NCI-H345 (cell line): ENCODE measurements at places on chromosomes 6 and 20.
A peak's percentile ranks its signal among the peaks of the same experiment; 100 is the strongest.

DNA sequence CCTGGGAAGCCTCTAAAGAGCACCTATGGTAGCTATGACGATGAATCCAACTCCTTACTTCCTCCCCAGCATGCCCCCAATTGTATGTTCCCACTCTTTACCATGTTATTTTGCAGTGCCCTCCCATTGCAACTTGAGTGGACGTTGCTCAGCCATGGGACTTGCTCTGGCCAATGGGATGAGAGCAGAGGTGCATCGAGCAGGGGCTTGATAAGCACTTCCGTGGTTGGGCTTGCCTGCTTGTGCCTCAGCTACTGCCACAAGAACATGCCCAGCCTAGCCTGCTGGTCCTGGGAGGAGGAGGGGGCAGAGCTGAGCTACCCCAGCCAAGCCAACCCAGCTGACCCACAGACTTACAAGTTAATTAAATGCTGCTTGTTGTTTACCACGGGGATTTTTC lies 71.1 kb upstream of the CTNNBL1 start:
- no peak for DNase-seq

DNA sequence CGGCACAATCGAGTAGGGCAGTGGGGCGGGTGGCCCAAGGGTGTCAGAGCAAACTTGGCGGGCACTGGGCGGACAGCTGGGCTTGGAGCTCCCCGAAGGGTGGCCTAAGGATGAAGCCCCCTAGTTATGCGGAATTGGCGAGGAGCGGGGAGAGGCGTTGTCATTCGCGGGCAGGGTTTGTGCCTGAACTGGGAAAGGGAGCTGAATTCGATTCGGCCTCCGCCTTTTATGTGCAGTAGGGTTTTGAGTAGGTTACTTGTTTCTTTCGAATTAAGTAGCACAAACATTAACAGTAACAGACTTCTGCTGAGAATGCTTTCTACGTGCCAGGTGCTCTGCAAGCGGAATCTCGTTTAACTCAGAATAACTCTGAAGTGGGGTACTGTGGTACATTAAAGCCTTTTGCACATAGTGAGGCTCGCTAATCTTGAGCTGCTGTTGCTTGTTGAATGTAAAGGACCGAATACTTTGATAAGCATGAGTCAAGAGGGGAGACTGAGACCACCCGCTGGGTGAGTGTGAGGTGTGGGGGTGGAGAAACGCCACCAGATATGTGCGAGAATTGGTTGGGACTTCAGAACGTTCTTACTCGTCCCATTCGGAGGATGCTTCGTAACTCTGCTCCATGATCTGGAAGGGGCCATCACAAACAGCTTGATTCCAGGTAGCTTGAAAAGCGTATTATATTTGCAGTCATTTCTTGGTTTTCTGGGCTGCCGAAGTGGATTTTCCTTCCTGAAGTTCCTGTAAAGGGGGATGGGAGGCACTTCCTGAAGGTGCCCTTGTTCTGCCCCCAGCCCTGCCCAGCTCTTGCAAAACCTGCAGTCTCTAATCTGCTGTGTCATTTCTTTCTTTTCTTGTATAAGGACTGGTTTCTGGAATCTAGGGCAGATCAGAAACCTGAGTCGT lies 833 bp downstream of the RAB5IF start:
- DNase-seq = no peak

GRCh38 chr6:128508588-128509296 lies 11.7 kb downstream of the PTPRK start:
- DNase-seq = no peak

DNA sequence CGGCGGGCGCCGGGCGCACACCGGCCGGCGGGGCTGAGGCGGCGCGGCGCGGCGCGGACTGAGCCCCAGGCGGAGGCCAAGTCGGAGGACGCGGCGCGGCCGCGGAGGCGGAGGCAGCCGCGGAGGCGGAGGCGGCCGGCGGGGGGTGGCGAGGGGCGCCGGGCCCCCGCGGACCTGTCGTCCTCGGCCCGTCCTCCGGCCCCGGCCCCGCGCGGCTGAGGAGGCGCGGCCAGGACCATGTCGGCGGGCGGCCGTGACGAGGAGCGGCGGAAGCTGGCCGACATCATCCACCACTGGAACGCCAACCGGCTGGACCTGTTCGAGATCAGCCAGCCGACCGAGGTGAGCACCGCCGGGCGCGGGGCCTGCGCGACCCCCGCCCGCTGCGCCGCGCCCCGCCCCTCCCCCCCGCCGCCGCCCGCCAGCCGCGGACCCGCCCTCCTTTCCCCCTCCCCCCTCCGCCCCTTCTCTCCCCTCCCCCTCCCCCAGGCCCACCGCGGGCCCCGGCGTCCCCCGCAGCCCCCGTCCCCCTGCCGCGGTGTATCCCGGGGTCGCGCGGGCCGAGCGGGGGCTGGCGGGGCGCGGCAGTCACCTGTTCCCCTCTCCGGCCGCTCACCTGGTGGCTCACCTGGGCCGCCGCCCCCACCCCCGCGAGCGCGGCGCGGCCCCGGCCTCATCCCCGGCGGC lies at the start of gene AFDN:
Gene AFDN (plus strand): TSS at position 16 of the 687 bp plus-strand sequence. CDS start 222 bp downstream, at position 238.
- DNase-seq = peak; percentile 59

DNA sequence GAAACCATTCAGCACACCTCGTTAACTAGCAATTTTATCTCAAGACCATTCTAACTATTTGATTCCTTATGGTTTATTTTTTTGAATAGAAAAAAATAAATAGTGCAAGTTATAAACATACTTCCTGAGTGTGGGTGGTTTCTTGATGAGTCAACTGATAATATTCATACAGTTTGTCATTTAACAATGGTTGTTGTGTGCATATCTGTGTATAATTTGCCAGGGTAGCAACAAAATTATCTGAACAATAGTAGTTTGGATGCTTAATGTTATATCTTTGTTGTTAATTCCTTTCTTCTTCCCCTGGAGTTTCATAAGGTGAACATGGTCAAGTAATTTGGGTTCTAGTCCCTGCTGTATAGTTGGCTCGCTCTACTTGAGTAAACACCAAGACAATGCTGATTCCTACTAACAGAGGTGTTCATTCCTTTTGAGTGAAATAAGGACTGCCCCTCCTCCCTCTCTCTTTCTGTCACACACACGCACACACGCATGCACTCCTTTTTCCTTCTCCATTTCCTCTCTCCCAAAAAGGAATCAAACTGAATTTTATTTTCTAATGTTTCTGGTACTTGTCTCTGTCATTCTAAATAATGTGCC lies 938.1 kb upstream of the EPHA7 start:
- DNase-seq = no peak

DNA sequence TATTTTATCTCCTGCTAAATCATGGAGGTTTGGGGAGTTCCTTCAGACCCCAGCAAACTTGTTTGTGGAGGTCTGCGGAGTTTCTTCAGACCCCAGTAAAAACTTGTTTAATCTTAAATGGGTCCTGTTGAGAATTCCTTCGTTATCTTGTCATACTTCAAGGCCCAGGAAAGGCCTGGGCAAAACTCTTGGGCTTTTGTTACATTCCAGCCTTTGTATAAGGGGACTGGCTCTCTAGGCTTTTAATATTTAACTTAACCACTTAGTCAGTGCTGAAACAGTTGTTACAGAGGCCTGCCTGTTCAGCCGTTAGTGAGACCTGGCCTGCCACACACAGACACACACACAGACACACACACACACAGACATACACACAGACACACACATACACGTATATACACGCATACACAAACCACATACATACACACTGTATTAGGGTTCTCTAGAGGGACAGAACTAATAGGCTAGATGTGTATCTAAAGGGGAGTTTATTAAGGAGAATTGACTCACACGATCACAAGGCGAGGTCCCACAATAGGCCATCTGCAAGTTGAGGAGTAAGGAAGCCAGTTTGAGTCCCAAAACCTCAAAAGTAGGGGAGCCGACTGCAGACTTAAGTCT lies 21.3 kb upstream of the CST3 start:
- no peak for DNase-seq

GRCh38 chr6:79001415-79001814 lies 76.6 kb downstream of the PHIP start:
- DNase-seq = no peak

DNA sequence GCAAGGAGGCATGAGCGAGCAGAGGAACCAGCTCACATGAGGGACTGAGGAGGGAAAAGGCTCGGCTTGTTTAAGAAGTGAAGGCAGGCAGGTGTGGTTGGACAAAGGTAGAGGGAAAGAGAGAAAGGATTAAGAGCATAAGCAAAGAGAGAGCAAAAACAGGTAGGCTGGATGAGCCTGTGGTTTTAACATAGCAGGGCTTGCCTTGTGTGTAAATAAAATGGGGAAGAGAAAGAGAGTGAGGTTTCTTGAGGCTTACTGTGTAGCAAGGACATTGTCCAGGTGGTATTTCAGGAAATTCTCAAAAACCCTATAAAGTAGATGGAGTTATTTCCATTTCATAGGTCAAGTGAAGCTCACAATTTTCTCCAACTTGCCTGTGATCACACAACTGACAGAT lies 93.9 kb upstream of the HDAC2 start:
- DNase-seq = no peak

- DNase-seq = no peak
These were observed 453.5 kb upstream of the JARID2 start for GRCh38 chr6:14792118-14792955.

DNA sequence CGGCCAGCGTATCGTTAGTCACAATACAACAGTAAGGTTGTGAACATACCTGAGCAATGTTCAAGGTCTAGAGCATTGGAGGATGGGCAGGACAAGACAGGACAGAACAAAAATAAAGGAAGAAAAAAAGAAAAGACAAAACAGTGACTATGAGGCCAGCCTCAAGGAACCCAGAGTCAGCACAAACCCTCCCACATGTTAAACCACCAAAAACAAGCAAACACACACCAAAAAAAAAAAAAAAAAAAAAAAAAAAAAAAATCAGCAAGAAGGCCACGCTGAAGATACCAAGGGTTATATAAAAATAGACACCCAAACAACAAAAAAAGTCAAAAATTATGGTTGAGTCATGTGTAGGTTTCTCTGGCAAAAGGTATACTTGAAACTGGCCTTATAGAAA lies 12.8 kb downstream of the MED23 start:
- no peak for DNase-seq

DNA sequence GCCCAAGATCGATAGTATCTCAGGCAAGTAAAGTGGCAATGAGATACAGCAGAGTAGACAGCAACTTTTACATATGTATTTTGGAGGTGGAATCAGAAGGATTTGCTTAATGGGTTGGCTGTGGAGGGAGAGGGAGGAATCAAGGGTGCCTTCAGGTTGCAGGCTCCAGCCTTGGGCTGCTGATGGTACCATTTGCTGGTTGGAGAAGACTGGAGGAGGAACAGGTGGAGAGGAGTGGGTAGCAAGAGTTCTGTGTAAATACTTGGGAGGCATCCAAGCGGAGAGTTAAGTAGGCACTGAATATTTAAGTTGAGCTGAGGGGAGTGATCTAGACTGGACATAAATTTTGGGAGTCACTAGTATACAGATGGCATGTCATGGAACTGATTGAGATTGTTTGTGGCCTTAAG lies 5.2 kb downstream of the BICRAL start:
- DNase-seq = peak; percentile 14

- DNase-seq = no peak
These were observed 57.3 kb upstream of the TSHZ2 start for GRCh38 chr20:52914870-52915269.

DNA sequence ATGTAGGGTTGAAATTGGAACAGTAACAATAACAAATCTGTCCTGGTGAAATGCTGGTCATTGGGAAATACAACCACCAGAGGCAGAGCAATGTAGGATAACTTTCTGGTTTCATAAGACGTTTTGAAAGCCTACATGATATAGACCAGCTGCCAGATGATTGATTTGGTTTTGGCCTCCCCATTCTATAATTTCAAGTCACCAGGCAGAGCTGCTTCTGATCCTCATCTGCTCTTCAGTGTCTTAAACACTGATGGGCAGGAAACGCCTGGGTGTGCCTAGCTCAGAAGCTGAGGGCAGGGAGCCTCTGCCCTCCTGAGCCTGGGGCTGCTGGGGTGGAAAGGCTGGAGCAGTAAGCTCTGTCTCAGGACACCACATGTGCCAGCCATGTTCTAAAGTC lies 24.5 kb downstream of the DHX35 start:
- no peak for DNase-seq

DNA sequence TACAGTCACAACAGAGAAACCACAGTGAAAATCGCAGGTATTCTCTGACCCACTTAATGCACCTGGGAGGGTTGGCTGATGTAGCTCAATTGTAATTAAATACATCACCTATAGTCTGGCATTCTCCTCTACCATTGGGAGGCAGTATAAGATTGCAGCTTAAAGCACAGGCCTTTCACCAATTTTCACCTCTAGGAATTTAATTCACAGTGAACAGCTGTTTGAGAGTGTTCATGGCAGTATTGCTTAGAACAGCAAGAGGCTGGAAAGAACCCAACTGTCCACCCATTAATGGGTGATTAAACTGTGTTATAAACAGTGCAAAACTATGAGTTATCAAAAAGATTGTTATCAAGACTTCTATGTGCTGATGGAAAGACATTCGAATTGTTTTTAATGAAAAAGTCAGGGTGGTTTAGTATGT lies 2.0 kb downstream of the EDEM2 start:
- DNase-seq = peak; percentile 85

DNA sequence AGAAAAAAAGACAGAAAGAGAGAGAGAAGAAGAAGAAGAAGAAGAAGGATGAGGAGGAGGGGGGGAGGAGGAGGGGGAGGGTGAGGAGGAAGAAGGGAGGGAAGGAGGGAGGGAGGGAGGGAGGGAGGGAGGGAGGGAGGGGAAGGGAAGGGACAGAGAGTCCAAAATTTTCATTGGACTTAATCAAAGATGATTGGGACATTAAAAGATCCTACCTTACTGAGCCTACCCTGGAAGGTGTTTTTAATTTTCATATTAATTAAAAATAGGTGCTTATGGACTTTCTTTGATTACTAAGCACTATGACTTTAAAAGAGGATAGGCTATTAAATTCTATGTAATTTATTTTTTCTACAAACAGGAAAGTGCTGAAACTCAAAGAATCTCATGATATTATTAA lies 299.9 kb upstream of the THEMIS start:
- DNase-seq = no peak

GRCh38 chr6:133040803-133041419 lies 200.2 kb upstream of the EYA4 start:
- no peak for DNase-seq

DNA sequence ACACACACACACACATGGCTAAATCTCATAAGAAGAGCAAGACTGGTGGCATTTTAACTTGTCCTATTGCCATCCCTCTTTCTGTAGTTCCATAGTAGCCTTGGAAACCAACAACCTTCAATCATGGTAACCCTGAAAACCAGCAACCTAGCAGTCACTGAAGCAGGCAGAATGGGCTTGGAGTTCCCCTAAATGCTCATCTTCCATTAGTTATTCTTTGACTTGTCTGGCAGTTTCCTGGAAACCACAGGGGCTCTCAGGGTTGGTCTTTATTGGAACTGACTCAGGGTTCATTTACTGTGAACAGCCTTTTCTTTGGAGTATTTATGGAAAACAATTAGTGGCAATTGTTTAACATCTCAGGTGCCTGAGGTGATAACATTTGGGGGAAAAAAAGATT lies 19.4 kb upstream of the BRPF3 start:
- DNase-seq = no peak

DNA sequence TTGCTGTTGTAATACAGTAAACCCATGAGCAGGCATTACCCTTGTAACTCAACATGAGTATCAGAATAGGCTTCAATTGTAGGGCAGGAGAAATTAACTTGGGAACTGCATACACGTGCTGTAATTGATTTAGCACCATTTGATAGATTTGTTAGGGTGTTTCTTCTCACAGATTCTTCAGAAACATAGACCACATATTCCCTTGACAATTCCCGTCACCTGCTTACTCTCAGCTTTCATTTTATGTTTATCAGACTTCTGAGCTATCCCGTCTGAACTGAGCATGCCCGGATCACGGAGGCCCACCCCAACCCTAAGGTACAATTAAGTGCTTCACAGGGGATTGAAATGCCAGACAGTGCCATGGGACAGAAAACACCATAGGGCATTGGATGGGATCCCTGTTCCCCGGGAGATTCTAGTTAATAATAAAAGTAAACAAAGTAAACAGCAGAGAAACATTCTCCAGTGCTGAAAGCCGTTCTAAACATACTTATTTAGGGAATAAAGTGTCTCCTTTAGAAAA lies 179.7 kb downstream of the PHACTR1 start:
- no peak for DNase-seq
